ENCODE measurements at places on chromosomes 1 and 21.
A peak's percentile ranks its signal among the peaks of the same experiment; 100 is the strongest.

DNA sequence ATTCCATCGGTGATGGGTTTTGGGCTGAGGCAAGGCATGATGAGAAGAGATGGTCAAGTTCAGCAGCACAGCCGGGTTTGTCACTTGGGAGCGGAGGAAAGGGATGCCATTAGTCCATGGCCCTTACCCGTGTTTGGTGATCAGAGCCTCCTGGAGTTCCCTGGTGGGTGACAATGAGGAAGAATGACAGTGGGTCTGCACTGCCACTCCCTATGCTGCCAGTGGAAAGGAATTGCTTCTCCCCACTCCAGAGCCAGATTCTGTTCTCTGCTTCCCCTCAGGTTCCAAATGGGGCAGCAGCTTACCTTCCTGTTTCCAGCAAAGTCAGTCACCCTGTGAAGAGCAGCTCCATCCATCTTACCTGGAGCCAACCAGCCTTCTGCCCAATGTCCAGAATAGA, 393.1 kb downstream of the PTPRU start:
- no peak for DNase-seq

DNA sequence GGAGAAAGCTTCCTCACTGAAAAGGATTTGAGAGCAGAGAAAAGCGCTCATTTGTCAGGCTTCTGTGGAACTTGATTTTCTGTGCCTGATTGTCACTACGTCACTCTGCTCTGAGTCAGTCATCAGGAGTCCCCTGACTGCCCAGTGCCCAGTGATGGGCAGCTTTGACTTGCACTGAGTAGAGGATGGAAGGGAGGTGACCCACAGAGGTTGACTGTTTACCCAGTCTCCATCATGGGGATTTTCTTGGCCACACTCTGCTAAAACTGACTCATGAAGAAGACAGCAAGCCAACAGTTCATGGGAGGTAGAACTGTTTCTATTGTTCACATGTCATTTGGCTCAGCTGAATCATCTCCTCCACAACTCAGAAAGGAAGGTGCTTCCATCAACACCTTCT, 82.1 kb upstream of the DUSP10 start:
- DNase-seq: no peak

DNA sequence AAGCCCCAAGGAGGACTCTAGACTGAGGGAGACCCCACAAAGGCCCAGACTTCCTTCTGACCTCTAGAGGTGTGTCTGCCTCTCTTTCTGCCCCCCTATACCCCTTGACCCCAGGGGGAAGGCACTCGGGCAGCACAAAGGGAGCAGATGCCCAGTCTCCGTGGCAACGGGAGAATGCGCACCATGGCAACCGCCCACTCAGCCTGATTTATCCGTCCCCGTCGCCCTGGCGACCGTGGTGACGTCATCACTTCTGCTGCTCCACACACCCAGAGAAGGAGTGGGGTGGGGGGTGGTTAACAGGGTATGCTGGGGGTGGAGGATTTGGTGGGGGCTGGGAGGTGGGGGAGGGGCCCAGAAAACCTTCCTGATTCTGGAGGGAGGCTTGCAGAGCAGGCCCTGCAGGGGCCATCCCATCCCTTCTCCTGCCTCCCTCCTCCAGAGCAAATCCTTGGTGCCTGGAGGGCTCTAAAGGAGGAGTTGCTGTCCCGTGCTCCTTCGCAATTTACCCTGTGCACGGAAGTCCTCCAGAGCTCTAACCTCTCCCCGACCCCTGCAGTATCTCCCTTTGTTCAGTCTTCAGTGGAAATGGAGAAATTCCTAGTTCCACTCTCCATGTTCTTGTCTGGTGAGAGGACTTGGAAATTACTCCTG, 6.3 kb downstream of the CELF3 start:
- DNase-seq: peak; percentile 23

DNA sequence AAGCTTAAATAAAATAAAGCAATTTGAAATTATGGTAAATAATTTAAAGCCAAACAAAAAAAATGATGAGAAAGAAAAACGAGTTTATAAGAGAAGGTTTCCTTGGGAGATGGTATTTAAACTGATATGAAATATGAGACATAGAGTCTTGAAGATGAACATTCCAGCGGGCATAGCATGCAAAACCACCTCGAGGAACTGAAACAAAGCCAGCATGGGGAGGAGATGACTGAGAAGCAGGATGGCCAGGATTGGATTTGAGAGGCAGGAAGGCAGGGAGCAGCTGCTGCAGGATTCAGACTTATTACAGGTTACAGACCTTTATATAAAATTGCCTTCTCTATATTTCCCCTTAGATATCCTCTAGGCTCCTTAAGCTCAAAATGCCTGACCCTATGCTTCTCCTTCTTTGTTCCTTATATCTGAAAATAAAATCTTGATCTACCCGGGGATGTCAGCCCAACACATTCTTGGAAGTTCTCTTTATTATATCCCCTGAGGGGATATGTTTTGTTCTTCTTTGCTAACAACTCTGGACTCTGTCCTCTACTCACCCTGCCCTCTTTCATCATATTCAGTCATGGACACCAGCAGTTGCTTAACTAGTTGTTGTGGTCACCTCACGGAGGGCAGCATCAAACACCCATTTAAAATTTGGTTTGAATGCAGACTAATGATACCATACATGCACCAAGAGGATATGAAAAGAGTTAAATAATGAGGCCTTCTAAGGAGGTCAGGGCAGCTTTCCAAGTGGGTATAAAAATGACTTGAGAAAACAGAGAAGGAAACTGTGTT, 719.1 kb upstream of the B3GALT2 start:
- no peak for DNase-seq

- no peak for DNase-seq
These were observed 94.7 kb downstream of the PLPP3 start for GRCh38 chr1:56484695-56485094.

- no peak for DNase-seq
These were observed 246.9 kb downstream of the GRIK3 start for GRCh38 chr1:36787312-36787913.

- DNase-seq: no peak
These were observed 486 bp upstream of the GJB3 start for GRCh38 chr1:34780528-34780927.

- no peak for DNase-seq
These were observed 19.9 kb downstream of the FBXO28 start for GRCh38 chr1:224133741-224134299.

DNA sequence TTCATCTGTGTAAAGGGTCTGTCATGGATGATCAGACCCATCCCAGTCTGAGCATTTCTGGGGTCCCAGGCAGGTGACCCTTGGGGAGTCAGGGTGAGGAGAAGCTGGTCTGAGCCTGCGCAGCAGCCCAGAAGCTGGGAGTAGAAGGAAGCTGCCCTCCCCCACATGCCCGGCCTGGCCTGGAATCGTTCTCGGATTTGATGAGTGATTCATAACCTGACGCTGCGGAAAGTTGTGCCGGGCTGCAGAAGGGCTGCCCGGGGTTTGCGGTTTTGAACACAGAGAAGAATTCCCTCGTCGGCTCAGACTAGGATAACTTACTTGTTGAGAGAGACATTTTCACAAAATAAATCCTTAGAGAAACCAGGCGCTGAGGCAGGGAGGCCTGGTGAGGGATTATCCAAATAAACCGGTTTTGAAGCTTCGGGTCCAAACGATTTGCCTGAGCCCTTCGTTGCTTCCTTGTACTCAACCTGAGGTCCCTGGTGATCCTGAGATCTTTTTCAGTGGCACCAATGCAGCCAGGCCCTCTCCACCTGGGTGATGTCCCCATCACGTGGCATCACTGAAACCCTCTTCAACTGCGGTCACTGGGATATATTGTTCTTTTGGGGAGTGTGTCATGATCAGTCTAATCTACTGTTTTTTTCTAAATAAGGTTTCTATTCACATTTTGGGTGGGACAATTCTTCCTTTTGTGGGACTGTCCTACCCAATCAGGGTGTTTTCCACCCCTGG, 29.2 kb downstream of the EPHB2 start:
- no peak for DNase-seq

DNA sequence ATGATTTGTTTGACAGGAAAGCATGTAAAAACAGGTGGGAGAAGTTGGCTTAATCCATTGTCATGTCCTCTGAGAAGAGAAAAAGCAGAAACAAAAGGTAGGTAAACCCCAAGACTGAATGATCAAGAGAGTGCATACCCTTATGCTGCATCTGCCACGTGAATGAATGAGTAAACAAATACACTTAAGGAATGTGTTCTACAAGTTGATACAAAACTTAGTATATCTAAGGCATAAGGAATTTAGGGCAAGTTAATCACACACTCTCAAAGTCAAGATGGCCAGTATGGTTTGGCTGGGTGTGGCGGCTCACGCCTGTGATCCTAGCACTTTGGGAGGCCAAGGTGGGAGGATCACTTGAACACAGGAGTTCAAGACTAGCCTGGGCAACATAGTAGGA, 34.2 kb downstream of the HMCN1 start:
- DNase-seq: no peak

DNA sequence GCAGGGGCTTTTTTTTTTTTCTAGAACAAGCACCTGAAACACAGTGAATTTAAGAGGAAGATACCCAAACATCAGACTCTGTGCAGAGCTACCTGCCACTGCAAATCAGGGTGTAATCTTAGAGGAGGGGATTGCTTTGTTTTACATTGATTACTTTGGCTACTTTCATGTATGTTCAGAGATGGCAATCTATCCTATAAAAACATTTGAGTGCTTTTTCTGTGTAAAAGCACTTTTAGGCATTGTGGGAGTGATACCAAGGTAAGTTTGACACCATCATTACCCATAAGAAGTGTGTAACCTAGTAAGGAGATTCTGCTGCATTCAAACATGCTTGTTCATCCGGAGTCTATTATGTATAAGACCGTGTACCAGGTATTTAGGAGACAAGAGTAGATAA, 50.1 kb downstream of the ZFYVE9 start:
- no peak for DNase-seq

DNA sequence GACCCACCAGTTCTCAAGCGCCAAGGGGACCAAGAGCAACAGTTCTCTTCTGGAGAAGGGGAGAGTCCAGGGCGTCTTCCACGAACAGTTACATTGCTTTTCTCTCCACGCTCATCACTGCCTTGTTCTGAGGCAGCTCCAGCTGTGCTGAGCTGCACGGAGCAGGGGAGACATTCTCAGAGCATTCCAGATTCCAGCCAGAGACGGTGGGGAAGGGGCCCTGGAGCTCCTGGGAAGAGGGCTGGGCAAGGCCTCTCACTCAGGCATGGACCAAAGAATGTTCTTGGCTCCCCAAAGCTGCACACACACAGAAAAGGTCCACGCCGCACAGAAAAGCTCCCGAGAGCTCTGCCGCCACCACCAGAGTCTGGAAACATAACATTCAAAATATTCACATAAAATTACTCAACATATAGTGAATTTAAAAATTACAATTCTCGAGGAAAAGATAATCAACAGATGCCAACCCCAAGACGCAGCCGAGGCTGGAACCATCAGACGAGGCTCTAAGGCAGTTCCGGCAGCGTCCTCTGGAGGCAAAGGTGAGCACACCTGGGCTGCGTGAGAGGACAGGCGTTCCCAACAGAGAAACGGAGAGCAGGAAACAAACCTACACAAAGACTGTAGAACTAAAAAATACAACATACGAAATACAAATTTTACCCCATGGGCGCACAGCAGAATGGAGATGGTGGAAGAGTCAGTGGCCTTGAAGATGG, 40.5 kb downstream of the UBE2G2 start:
- DNase-seq: no peak

DNA sequence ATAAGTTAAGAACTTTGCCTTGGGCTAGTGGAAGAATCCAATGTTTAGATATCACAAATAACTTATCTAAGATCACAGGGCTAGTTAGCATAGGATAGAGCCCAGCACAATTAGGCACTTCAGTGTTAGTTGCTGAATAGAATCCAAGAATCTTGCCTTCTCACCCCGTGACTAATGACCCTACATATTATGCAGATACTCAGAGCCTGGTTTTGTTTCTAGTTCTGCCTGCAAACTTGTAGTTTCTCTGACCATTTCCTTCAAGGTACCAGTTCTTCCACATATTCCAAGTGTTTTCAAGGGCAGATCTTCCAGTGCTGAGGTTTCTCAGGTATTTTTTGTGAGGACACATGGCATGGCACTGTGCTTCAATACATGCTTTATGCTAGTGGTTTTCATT, 239.3 kb downstream of the KCNK2 start:
- no peak for DNase-seq

DNA sequence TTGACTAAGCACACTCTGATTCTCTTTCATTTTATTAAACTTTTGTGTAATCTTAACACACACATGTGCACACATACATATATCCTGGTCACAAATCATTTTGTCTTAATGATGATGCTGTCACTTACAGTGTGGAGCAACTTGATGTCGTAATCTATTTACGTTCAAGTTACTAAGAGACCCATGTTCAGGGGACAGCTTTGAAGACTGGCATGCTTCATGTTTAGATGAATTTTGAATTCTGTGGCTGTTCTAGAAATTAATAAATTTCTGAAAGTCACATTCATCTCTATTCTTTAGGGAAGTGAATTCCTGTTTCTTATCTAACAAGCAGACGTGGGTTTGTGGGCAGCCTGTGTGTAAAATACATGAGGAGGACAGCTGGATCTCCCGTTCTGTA, 1637.8 kb downstream of the PLA2G4A start:
- DNase-seq: no peak

GRCh38 chr1:151501474-151501873, 9.7 kb upstream of the CGN start:
- no peak for DNase-seq

- DNase-seq: no peak
These were observed 58.0 kb downstream of the CLIC4 start for GRCh38 chr1:24803220-24803619.

GRCh38 chr1:212158912-212159796, 123.6 kb downstream of the DTL start:
- no peak for DNase-seq

GRCh38 chr1:77688939-77689338, 6.5 kb upstream of the ZZZ3 start:
- no peak for DNase-seq

GRCh38 chr1:234357831-234358230, 15.4 kb upstream of the COA6 start:
- DNase-seq: no peak

DNA sequence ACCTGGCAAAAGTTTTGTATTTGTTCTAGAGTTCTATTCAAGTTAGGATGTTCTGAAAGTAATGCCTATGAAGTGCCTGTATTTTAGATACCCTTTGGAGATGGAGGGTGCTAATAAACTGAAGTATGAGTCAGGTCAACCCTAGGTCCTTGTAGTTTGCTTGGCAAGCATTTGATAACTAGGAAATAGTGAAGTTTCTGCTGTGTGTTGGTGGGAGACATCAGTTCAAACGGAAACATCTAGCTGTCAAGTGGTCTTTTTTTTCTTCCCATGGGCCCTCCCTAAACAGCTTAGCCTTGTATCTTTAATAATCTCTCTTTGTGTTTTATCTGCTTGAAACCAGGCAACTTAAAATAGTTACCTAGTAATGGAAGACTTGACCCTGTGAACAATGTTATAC, 4.5 kb downstream of the MRPS6 start:
- DNase-seq: no peak

DNA sequence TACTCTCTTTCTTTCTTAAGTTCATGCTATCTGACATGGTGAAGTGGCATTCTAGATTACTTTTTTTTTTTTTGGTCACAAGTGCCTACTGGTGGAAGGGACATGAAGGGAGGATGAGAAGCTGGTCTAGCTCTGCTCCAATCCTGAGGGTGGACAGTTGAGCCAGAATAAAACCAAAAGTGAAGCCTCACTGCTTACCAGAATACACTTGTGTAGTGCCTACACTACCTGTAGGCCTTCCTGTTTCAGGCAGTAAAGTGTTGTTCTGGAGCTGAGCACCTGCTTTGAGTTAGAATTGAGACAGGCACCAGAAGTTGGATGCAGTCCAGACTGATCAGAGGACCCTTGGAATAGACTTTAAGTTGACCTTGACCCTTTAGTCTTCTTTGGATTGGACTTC, 40.4 kb upstream of the APOBEC4 start:
- DNase-seq: no peak

Data from activated T-cell treated with anti-CD3 and anti-CD28 coated beads for 24 hours (primary cell).